ENCODE measurements at places on chromosomes 4 and X.
A peak's percentile ranks its signal among the peaks of the same experiment; 100 is the strongest.

- DNase-seq, result no peak
Observed at GRCh38 chr4:8694651-8695151, 102.1 kb downstream of the CPZ start.

- peak; percentile 79 for DNase-seq
Observed at GRCh38 chr4:168765726-168766125, 244.3 kb downstream of the CBR4 start.

GRCh38 chr4:182255441-182256190 lies 12.4 kb downstream of the TENM3 start:
- no peak for DNase-seq

GRCh38 chrX:8684201-8684965 lies 47.6 kb downstream of the ANOS1 start:
- DNase-seq, result no peak

DNA sequence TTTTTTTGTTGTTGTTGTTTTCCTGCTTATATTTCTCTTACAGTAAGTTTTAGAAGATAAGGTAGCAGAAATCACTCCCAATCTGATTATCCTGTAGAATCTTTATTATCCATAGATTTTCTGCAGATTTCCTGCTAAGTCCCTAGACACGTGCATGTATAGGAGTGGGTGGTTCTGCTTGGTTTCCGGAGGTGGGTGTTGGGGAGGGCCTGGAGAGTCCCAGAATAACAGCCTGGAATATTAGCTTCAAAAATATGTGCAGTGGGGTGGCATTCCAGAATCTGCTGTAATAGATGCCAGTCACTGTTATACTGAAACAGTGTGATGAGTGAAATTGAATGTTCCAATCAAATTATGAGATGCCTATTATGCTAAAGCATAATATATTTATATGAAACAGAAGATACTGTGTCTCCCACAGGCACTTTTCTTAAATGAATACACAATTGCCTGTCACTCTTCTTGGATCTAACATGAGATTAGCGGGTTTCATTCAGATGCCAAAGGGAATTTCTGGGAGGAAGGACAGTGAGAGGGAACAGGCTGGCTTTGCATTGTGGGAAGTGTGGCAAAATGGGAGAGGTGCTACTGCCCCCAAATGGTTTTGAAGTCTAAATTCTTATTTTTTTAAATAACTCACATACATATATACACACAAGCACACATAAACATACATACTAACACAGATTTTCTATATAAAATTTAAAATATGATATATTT lies 37.6 kb downstream of the C4orf50 start:
- DNase-seq, result no peak

DNA sequence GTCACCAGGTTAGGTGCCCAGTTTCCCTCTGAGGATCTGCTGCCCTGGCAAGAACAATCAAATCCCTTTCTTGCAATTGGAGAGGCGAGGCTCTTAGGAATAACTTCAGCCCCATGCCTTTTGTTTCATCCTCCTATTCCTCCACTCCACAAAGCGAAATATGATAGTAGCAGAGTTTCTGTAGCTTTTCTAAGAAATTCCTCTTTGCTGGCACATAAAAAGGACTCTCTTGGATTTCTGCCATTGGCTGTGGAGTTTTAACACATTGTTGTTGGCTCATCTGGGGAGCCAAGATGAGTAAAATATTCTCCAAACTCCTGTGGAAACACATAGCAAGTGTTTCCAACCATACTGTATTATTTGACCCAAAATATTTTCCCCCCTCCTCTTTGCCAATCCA lies 11.0 kb upstream of the ADGRG2 start:
- peak; percentile 30 for DNase-seq

GRCh38 chrX:2710041-2710840 lies 19.1 kb downstream of the CD99 start:
- DNase-seq, result peak; percentile 72

- no peak for DNase-seq
Observed at GRCh38 chrX:38126179-38126578, 94.5 kb downstream of the SRPX start.

DNA sequence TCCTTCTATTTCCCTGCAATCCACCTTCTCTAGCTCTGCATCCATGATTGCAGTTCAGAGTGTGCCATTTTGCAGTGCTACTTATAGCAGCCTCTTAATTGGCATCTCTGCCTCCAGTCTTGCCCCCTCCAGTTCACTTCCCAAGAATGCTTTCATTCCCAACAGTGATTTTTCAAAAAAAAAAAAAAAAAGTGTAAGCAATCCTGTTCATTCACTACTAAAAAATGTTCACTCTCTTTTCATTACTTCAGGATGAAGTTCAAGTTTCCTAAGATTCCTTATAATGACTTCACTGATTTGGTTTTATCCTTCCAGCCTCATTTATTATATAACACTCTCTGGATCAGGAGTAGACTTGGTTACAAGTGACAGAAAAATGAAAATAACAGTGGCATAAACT lies 124.7 kb upstream of the LNX1 start:
- peak; percentile 12 for DNase-seq

DNA sequence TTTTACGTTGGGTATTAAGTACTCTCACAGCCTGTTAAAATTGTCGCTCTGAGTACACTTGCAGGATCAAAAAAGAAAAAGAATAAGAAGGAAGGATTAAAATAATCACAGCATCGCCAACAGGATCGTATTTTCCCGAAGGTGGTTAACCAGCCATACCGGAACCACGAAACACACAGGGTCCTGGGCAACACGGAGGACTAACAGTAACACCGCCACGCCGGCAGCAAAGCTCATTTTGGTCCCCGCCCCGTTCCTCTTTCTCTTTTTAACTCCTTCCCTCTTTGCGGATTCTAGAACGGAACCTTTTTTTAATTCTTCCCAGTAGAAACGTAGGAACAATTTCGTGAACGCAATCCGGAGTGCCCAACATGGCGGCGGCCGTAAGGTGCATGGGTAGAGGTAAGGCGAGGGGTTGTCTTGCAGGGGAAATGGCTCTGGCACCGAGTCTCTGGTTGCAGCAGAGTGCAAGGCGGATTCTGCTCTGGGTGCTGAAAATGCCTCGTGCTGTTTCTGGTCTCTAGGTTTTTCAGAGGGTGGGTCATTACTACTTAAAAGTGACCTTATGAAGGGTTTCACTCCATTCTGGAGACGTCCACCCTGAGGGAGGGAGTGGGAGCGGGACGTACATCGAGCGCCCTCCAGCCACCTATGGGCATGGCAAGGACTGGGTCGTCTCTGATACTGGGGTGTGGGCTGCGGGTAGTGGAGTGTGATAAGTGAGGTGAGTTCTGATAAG lies at the start of gene MRPL1:
TSS of gene MRPL1 (plus strand) at position 353 of the 739 bp plus-strand sequence. CDS start at position 372, 19 bp downstream.
- DNase-seq, result peak; percentile 98

DNA sequence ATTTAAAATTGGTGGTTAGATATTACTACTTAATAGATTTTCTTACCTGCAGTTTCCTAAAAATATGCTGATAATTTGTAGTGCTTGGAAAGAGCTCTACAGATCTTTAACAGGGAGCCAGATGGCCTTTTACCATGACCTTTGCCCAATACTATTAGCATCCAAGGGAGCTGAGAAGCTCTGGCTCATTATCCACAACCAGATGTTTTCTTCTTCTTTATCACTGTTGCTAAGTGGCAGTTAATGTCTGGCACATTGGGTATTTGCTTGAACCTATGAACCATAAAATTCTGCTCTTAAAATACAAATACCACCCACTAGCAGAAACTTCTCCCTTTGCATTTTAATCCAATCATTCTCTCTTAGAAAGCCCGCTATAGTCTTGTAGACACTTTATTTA lies 1480.3 kb downstream of the C4orf33 start:
- DNase-seq, result no peak

DNA sequence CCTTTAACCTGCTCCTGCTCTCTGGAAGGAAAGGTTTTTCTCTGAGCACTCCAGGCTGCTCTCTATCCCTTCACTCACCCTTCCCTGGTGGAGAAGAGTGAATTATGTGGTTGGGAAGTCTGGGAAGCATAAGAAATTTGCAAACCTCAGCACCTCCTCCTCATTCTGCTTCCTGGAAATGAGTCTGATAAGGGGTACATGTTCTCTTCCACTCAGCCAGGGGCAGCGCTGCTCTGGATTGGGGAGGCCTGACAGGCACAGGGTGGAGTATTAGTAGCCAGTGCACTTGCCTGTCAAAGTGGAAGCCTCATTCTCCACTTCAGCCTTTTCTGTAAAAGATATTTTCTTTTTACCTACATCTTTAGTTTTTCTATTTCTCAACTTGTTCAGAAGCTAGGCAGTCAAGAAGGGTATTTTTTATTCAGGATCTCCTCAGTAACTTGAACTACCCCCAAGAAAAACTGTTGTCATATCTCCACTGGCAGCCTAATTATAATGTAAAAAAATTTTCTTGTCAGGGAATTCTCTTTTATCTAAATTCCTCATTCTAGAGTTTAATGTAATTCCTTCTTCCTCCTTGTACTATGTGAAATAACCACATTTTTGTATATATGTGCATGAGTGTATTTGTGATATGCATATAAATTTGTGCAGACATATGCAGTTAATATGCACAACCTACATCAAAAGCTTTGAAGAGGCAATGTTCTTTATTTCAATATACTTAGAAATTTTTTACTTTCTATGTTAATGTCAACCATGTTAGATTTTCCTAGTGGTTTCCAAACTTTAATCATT lies 15.3 kb downstream of the ADAMTS3 start:
- DNase-seq, result no peak

GRCh38 chrX:264634-265455 lies 16.3 kb upstream of the PLCXD1 start:
- DNase-seq, result no peak

DNA sequence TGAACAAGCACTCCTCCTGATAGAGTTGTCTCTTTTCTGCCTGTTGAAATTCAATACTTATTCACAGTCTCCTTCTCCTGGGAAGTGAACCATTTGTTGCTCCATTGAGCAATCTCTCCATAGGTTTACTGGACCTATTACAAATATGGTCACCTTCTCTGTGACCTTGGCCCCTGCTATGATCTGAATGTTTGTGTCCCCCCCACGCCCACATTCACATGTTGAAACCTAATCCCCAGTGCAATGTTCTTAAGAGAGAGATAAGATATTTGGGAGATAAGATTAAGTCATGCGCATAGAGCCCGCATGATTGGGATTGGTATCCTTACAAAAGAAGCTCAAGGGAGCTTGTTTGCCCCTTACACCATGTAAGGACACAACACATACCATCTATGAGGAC lies 54.1 kb upstream of the GABRE start:
- no peak for DNase-seq

DNA sequence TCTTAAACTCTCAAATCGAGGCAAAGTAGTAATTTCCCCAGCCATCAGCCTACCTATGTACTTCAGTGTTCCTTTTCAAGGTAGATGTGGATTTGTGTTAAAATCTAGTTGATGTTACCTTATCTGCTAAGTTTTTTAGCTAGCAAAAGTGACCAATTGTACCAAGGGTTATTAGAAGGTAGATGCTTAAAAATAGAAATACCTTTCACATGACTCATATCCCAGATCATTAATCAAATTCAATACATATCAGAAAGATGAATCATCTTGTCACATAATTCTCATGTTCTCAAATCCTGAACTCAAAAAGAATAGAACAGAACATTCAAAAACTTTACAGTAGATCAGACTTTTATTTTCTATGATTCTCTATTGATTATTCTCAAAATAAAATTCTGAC lies 3.5 kb downstream of the ENAM start:
- DNase-seq, result peak; percentile 74

GRCh38 chr4:1465173-1466033 lies 59.2 kb upstream of the NKX1-1 start:
- DNase-seq, result no peak

- DNase-seq, result no peak
Observed at GRCh38 chrX:23766650-23767551, 16.1 kb upstream of the SAT1 start.

DNA sequence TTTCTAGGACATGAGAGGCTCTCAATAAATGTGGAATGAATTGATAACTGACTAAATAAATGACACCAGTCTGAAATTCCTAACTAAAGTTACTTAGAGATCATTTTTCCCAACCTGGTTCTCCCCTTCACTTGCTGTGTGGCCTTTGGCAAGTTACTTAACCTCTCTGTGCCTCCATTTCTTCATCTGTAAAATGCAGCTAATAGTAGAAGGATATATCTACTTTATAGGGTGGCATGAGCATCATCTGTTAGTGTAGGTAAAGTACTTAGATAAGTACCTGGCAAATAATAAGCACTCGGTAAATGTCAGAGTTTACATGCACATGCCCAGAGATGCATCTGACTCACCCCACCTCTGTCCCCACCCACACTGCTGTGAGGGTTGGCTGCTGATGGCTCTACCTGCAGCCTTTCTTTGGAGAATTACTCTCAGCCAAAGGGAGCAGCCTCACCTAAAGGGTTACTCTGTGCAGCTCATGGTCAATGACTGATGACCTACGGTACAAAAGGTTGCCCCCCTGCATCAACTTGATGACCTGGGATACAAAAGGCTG lies 139.3 kb downstream of the CHIC2 start:
- DNase-seq, result no peak

DNA sequence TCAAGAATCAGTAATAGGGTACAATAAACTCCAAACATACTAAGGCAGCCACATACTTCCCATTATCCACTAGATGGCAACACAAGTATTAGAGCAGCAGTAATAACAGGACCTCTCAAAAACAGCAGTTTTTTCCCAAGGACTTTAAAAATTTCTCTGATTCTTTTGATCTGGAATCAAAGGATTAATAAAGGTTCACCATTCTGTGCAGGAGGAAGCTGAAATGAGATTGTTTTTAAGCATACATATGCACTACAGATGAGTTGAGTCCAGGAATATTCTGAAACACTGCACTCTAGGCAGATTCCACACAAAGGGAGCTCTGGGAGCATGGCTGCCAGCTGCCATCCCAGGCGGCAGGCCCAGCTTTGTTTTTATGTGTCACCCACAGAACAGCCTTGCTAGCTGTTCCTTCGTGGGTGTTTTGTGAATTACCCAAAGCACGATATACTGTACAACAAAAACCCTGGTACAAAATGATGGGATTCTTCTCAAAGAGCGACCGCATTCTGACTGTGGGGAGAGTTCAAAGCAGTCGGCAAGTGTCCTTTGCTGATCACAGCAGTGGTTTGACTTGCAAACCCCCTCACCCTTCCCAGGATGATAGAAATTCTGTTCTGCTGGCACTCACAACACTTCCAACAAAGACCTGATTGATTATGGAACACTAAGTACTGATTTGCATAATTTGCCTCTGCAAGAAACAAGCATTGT lies 61.0 kb downstream of the STX18 start:
- DNase-seq, result peak; percentile 43

DNA sequence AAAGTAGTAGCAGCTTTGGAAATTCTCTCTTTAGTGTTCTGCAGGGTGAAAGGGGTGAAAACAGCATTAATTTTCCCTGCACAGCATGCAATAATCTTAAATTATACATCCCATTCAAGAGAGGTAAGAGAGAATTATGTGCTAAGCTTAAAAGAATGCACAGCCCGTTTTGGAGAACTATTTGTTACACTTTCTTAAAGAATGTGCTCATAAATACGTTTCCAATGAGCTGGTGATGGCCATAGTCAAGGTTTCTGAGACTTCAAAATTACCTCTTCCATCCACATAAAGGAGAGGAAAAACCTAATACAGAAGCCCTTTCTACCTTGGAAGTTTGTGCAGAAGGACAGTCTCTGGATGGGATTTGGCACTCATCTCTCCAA lies 766.7 kb upstream of the TENM3 start:
- DNase-seq, result peak; percentile 42

Data from fibroblast of lung (primary cell).